Heart left ventricle (tissue), 16 donors: ENCODE measurements at places on chromosomes 7 and 10. TPM values are rescaled to one million over a fixed set of nuclear protein-coding genes. Genes with fewer than 3 reads are reported as not detected.
A peak's percentile ranks its signal among the peaks of the same experiment; 100 is the strongest.

The SFTPD gene
- 0.27 TPM for polyA plus RNA-seq

The COL17A1 gene
- 0.37 TPM for polyA plus RNA-seq

GRCh38 chr7:74312418-74313028 is 23.3 kb downstream of the CLIP2 start:
- H3K4me3 ChIP-seq = no peak overlapping the region
- no peaks in the 10 kb centered on the region for H3K27me3 ChIP-seq
- peaks cover 5% of the 10 kb centered on the region for H3K4me1 ChIP-seq
- H3K27ac ChIP-seq = no peak overlapping the region
- DNase-seq = no peak
- peaks cover 1% of the 10 kb centered on the region for H3K36me3 ChIP-seq

DNA sequence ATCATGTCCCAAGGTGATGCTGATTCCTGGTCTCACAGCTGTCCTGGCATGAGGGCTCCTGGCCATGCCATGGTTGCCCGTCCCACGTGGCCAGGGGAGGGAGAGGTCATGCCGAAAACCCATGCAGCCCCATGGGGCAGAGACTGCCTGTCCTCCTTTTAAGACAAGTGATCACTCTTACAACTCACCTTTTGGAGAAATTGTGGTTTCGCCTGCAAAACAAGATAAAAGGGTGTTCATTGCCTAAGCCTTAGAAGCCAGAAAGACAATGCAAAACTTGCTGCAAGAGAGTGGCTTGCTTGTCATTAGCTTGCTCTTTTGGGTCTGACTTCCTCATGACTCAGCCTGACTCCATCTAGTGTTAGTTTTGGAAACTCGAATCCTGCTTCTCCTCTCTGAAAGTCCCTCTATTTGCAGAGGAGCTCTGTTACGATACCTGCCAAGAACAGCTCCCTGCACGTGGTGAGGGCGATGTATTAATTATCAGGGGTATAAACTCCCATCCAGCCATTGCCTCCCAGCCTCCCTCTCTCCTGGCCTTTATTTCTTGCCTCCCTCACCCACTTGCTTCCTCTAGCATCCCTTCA is 26.7 kb downstream of the TMEM273 start:
- H3K4me3 ChIP-seq = no peak overlapping the region
- no peak for DNase-seq
- H3K36me3 ChIP-seq = no peaks in the 10 kb centered on the region
- H3K27me3 ChIP-seq = no peaks in the 10 kb centered on the region
- H3K27ac ChIP-seq = no peak overlapping the region

DNA sequence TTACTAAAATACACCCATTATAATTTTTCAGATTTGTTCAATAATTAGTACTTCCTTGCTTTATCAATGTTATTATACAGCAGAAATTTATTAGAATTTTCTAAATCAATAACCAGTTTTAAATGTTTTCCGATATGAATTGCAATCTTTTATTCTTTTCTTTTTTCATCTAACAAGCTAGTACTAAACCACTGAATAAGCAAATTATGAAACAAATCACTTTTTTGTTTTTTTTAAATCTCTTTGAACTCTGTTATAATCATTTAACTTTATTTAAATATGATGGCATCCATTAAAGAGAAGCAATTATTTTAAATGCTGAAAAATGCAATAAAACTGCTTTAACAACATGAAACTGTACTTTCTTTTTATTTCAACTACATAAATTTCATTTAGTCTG is 59.7 kb downstream of the HYCC1 start:
- H3K27me3 ChIP-seq = no peaks in the 10 kb centered on the region
- H3K27ac ChIP-seq = no peak overlapping the region
- H3K4me3 ChIP-seq = no peak overlapping the region

The PTF1A gene
- not detected for polyA plus RNA-seq

DNA sequence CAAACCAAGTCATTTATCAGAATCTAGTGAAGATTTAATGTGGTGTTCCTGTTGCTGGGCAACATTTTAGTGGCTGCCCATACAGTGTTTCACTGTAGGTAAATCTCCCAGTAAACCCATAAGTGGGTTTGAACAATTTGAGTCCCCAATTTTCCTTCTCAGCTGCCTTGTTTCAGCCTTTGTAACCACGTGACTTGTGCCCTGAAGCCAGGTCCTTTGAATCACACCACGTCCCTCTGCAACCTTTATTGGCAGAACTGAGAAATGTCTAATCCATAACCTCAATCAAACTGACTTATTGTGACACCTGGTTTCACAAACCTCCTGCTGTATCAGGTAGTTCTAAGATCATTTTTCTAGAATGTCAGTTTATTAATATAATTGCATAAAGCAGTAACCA is 30.1 kb downstream of the SND1 start:
- no peak overlapping the region for H3K4me3 ChIP-seq
- peaks cover 11% of the 10 kb centered on the region for H3K36me3 ChIP-seq
- H3K27ac ChIP-seq = no peak overlapping the region
- no peaks in the 10 kb centered on the region for H3K27me3 ChIP-seq
- peaks cover 19% of the 10 kb centered on the region for H3K4me1 ChIP-seq
- no peak for DNase-seq

DNA sequence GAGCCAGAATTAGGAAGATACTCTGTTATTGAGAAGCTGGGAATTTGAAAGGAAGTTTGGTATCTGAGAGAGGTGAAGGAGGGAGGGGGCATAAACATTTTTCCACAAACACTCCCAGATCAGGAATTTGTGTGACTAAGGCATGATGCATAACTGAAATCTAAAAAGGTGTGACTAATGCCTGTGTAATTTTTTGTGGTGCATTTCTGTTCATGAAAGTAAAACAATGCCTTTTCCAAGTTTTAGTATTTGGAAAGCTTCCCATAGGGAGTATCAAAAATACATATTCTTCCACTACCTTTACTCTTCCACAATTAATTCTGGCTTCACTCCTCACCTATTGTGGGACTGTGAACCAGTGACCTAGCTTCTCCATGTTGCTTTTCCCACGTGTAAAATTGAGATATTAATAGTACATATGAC is 56.4 kb upstream of the CAV2 start:
- peak overlapping the region; percentile 14 for H3K27ac ChIP-seq
- H3K36me3 ChIP-seq = no peaks in the 10 kb centered on the region
- no peaks in the 10 kb centered on the region for H3K27me3 ChIP-seq
- H3K4me3 ChIP-seq = no peak overlapping the region

DNA sequence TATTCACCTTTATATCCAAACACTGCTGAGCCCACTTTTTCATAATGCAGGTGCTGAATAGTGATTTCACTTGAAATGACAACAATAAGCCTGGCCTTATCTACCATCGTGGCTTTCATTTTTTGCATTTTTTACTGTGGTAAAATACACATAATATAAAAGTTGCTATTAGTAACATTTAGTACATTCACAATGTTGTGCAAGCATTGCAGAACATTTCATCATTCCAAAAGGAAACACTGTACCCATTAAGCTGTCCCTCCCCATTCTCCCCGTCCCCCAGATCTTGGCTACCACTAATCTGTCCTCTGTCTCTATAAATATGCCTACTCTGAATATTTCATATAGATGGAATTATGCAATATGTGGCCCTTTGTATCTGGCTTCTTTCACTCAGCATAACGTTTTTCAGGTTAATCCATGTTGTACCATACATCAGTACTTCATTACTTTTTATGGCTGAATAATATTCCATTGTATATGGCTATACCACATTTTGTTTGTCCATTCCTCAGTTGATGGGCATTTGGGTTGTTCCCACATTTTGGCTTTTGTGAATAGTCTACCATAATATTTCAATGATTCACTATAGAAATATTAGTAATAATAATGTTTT is 68.5 kb upstream of the ARID5B start:
- H3K4me1 ChIP-seq = peaks cover 10% of the 10 kb centered on the region
- no peaks in the 10 kb centered on the region for H3K36me3 ChIP-seq
- no peak for DNase-seq
- no peaks in the 10 kb centered on the region for H3K27me3 ChIP-seq
- no peak overlapping the region for H3K27ac ChIP-seq

DNA sequence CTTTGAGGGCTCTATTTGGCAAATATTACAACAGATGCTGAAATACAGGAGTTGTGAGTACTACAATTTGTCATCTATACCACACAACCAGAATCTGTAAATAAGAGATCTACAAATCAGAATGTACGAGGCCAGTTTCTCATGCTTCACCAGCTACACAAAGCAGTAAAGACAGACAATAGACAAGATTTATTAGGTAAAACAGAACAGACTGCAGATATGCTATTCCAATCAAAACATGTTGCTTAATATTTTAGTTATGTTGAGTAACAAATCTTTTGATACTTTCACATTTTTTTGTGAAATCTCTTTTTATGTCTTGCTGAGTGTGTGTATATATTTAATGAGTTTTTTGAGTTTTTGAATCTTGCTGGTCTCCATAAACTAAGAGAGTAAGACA is 109.1 kb downstream of the CHCHD3 start:
- H3K27me3 ChIP-seq = no peaks in the 10 kb centered on the region
- H3K36me3 ChIP-seq = no peaks in the 10 kb centered on the region
- peaks cover 15% of the 10 kb centered on the region for H3K4me1 ChIP-seq
- no peak overlapping the region for H3K4me3 ChIP-seq
- DNase-seq = no peak

- no peak for DNase-seq
- no peaks in the 10 kb centered on the region for H3K36me3 ChIP-seq
- H3K4me3 ChIP-seq = no peak overlapping the region
- no peak overlapping the region for H3K27ac ChIP-seq
Observed at GRCh38 chr10:46096446-46096845, 50.4 kb upstream of the MSMB start.

- H3K4me1 ChIP-seq = peaks cover 18% of the 10 kb centered on the region
- peaks cover 8% of the 10 kb centered on the region for H3K36me3 ChIP-seq
- H3K27me3 ChIP-seq = no peaks in the 10 kb centered on the region
- no peak overlapping the region for H3K27ac ChIP-seq
Observed at GRCh38 chr10:17655567-17656146, 11.7 kb downstream of the STAM start.

The TRIL gene
- polyA plus RNA-seq = 1.8 TPM
